ENCODE measurements at places on chromosomes 13 and 19.

- DNase-seq: no peak
Measured at GRCh38 chr13:95620030-95620824, 24.3 kb downstream of the DZIP1 start.

- no peak for DNase-seq
Measured at GRCh38 chr13:60662595-60662994, 265.6 kb downstream of the TDRD3 start.

DNA sequence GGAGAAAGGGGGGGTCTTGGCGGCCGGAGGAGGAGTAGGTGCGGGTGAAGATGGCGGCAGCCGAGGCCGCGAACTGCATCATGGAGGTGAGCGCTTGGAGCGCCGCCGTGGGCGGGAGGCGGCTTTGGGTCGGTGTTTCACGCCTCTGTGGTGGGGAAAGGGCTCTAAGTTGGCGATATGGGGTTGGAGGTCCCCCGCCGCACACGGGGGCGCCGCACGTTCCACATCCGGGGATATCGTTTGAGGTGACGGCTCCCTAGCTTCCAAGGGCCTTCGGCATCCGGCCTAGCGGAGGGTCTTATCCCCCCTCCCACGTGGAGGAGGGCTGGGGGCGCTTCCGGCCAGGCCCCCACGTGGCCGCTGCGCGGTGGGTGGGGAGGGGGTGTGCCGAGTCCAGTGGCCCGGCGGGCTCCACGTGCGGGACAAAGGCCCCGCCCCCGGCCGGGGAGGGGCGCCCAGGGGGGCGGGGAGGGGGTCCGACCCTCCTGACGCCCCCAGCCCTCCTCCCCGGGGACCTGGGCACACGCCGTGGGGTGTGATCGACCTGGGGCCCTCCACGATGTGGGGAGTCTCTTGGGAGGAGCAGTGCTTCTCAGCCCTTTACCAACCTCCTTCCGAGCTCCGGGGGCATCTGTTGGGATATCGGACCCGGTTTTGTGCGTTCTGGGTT lies at the start of gene PRMT1:
PRMT1 (plus strand) TSS at position 41 of the 670 bp plus-strand sequence; CDS start at position 51, 10 bp downstream.
- DNase-seq: no peak

DNA sequence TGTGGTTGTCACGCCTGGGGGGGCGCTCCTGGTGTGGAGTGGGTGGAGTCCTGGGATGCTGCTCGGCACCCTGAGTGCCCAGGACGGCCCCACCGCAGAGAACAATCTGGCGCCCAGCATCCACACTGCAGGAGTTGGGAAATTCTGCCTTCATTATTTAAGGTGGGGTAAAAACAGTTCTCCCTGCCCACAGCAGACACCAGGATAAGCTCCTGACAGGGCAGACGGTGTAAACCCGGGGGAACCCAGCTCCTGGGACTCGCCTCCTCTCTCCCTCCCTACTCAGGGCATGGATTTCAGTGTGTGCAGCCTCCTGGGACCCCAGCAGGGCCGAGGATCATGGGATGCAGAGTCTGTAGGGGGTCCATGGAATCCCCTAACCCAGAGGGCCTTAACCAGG lies 7.7 kb upstream of the WDR18 start:
- no peak for DNase-seq

DNA sequence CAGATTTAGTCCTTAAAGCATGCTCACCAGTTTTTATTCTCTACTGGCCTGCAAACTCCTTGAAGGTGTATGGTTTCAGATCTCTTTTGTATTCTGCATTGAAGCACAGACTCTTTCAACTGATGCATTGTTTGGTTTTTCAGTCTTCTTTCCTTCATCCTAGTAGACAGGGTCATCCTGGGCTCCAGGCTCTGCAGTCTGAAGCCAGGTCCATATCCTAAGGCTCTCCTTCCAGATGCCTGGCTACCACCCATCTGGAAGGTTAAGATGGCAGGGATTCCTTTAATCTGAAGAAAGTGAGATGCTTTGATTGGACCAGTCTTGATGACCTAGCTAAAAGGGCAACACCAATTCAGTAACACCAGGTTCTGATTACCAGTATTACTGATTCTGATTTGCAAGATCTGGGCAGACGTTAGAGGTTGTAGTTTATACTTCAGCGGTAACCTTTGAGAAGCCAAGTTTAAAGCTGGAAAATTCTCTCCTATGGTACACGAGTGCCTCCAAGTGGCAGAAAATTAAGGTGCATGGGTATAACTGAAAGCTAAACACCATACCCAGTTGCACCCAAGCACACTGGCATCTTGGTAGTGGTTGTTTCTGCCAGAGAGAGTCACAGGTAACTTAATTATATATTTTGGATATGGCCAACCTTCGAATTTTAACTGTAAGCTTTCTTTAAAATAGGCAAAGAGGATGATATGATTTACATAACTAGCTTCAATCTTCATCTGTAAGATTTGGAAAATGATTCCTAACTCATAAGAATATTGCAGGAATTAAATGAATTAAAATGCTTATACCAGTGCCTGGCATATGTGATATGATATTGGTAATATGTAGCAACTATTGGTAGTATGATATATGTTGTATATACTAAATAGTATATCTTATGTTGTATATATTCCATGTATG lies 1651.9 kb upstream of the MIR17HG start:
- DNase-seq: peak; percentile 19

DNA sequence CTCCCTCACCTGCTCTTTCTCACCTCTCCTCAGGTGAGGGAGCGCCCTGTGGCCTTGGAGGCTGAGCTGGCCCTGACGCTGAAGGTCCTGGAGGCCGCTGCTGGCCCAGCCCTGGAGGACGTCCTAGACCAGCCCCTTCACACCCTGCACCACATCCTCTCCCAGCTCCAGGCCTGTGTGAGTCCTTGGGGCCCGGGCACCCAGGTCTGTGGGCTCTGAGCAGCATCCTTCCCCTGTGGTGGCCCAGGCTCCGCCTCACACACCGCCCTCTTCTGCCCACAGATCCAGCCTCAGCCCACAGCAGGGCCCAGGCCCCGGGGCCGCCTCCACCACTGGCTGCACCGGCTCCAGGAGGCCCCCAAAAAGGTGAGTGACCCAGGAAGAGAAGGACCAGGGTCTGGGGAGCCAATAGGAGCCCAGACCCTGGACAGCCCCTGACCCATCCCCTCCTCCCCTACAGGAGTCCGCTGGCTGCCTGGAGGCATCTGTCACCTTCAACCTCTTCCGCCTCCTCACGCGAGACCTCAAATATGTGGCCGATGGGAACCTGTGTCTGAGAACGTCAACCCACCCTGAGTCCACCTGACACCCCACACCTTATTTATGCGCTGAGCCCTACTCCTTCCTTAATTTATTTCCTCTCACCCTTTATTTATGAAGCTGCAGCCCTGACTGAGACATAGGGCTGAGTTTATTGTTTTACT lies 1.9 kb downstream of the IFNL1 start:
- DNase-seq: no peak

- no peak for DNase-seq
Measured at GRCh38 chr13:73970421-73971055, 163.7 kb downstream of the KLF12 start.

GRCh38 chr13:30898070-30898469 lies 8.0 kb upstream of the MEDAG start:
- DNase-seq: no peak

DNA sequence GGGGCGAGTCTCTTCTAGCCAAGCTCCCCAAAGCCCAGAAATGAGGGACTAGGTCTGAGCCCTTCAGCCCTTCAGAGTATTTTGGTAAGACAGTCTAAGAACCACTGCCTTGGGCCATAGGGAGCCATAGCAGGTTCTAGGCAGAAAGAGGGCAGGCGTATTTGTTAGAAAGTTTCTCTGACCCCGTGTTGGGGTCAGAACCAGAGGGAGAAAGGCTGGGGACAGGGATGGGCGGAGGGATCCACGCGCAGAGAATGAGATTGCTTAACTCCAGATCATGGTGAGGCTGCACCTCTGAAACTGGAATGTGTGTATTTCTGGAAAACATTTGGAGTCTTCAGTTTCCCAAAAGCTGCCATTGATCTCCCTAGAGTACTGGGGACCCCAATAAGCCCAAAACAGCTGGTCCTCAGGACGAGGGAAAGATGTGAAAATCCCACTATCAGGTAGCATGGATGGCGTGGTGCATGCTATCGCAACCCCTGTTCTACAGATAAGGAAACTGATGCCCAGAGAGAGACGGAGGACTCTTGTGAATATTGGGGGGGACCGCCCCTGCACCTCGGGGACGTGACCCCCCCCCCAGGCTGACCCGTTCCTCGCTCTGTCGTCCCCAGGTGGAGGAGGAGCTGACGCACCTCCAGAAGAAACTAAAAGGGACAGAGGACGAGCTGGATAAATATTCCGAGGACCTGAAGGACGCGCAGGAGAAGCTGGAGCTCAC lies 703 bp upstream of the TPM4 start:
- no peak for DNase-seq

GRCh38 chr13:108305655-108306054 lies 36.1 kb downstream of the TNFSF13B start:
- no peak for DNase-seq

- DNase-seq: no peak
Measured at GRCh38 chr13:110634558-110634957, 19.2 kb downstream of the NAXD start.

Data from head of caudate nucleus (tissue), 42 donors.